Activated CD4-positive, alpha-beta T cell treated with anti-CD3 and anti-CD28 coated beads, Interleukin-2, amount 10 ng/mL, durations not matched to agents 7 days and 5 days (primary cell): ENCODE measurements at places on chromosomes 1 and 21. TPM values are rescaled to one million over a fixed set of nuclear protein-coding genes. Genes with fewer than 3 reads are reported as not detected.

Gene IL12RB2
- 31.8 TPM for total RNA-seq

Gene CFHR5
- not detected for total RNA-seq

Gene NTNG1
- total RNA-seq: not detected

Gene LIN28A
- total RNA-seq: not detected

Gene INAVA
- total RNA-seq: not detected
